PC-3 (cell line): ENCODE measurements at places on chromosomes 11 and 22.
A peak's percentile ranks its signal among the peaks of the same experiment; 100 is the strongest.

GRCh38 chr11:70423523-70424505, 25.5 kb downstream of the CTTN start:
- DNase-seq, result peak; percentile 62

GRCh38 chr22:44995105-44995514, 14.7 kb downstream of the PHF21B start:
- no peak for DNase-seq

DNA sequence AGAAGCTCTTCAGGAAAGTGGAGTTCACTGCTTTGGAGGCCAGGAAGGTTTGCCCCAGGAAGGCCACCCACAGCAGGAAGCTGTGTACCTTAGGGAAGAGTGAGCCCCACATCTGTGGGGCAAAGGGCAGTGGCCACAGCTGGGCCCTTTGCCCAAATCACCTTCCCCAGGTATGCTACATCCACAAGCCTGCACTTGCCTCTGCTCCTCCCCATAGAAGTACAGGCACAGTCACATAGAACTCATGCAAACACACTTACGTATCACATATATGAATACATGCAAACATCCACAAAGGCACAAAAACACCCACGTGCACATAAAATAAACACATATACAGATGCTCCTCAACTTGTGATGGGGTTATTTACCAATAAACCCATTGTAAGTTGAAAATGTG, 2.1 kb downstream of the TRIM29 start:
- DNase-seq, result no peak

- DNase-seq, result peak; percentile 16
Observed at GRCh38 chr11:79439886-79440570, 802 bp downstream of the TENM4 start.

- no peak for DNase-seq
Observed at GRCh38 chr11:125778728-125779127, at the start of gene PATE2. PATE2 (minus strand) TSS chr11:125778828; CDS start chr11:125778773, 55 bp downstream.

DNA sequence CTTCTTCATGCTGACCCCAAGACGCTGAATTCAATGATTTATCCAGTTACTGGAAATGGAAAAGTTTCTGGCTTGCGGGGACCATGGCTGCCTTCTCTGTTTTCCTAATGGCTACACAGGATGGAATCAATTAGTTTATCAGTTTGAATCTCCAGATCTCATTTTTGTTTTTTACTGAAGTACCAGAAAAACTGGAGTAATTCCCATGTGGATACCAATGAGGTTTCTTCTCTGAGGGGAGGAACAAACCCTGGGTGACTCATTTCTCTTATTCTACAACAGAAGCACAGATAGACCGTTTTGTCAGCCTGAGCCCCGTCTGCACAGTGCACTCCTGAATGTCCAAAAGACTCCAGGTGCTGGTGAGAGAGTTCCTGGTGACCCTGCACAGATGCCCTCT, 3.4 kb downstream of the ZNF195 start:
- no peak for DNase-seq
